ENCODE measurements at places on chromosomes 1 and 21.

GRCh38 chr1:187262731-187263130 lies 434.0 kb downstream of the PLA2G4A start:
- no peak for DNase-seq

- no peak for DNase-seq
Observed at GRCh38 chr21:43739621-43740435, 20.9 kb downstream of the PDXK start.

DNA sequence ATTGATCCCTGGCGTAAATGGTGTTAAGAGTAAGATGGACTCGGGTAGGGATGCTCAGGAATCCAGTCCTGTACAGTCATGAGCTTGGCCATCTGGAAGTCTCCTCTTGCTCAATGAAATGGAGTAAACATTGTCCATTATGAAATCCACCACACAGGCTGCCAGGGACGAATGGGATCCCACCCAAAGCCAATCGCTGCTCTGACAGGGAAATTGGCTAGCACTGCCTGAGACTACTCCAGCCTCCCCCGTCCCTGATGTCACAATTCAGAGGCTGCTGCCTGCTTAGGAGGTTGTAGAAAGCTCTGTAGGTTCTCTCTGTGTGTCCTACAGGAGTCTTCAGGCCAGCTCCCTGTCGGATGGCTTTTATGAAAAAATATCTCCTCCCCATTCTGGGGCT lies at the start of gene HSD11B1:
Gene HSD11B1 (plus strand): TSS at position 263 of the 400 bp plus-strand sequence. CDS start 97 bp downstream, at position 360.
- DNase-seq, result peak; percentile 97

DNA sequence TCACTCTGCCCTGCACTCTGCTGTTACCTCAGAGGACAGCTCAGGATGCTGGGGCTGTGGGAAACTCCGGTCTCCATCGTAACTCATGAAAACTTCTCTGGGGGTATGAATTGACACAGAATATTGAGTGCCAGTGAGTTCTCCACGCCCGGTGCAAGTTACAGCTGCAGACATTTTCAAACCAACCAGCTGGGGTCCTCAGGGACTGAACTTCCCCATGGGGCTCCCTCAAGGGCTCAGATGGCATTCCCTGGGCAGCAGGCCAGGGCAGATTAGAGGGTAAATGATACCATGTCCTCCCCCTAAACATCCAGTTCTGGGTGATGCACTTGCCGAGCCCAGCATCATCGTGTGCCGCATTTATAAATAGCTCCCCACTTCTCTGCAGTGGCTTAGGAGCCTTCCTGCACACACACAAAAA lies 27.8 kb upstream of the CCSAP start:
- DNase-seq, result no peak
